ENCODE measurements at places on chromosomes 6 and 20.

DNA sequence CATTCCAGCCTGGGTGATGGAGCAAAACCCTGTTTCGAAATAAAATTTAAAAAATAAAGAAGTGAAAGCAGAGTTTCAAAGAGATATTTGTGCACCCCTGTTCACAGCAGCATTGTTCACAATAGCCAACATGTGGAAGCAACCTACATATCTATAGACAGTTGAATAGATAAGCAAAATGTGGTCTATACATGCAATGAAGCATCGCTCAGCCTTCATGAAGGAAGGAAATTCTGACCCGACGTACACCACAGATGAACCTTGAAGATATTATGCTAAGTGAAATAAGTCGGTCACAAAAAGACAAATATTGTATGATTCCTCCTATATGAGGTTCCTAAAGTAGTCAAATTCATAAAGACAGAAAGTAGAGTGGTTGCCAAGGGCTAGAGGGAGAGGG is 6.5 kb upstream of the NCOA6 start:
- DNase-seq: no peak

- no peak for DNase-seq
Observed at GRCh38 chr20:46088409-46089166, 1.2 kb downstream of the NCOA5 start.

- DNase-seq: no peak
Observed at GRCh38 chr6:99189823-99190721, 159.4 kb downstream of the FAXC start.

GRCh38 chr6:150622941-150623874 is 23.5 kb downstream of the PLEKHG1 start:
- DNase-seq: no peak

- no peak for DNase-seq
Observed at GRCh38 chr6:14804001-14804784, 441.7 kb upstream of the JARID2 start.

DNA sequence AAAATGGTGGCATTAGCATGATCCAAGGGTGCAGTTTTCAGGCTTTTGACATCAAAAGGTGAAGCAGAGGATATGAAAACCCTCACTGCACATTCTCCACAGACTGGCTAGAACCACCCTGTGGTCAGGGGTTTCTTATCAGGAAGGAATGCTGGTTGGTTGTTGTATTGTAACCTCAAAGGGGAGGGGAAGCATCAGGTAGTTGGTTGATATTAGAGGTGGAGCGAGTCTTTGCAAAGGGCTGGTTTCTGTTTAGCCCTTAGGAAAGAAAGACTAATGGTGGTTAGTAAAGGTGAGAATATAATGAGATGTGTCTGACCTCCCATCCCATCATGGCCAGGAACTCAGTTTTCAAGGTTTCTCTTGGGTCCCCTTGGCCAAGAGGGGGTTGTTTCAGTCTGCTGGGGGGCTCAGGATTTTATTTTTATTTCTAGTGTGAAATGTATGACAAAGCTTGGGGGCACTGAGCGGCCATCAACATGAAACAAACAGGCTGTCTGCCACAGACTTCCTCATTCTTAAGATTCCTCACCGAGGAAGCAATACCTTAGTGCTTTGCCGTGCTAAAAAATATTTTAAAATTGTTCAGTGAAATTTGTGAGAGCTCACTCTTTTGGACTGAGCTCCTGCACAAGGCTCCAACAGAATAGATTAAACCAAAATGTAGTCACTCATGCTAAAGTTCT is 47.5 kb upstream of the PROKR2 start:
- DNase-seq: peak; percentile 26

DNA sequence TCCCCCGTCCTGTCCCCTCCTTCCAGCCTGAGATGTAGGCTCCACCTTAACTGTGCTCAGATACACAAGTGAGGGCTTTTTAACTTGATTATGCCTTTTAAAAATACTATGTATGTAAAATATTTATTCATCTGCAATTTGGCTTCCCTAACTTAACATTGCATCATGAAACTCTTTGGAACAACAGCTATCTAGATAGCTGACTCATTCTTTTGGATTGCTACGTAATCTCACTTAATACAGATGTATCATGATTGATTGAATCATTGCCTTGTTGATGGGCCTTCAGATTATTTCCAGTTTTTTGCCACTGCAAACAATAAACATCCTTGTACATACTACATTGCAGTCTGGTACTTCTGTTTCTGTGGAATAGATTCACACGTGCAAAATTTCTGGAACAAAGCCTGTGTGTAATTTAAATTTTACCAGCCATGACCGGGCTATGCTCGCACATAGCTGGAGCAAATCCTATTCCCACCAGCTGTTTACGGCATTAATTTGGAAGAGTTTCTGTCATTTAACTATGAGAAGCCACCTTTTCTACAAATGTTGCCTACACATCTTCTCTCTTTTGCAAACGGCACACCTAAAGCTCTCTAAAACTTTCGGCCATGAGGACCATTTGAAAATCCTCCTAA is 6.5 kb downstream of the PRND start:
- peak; percentile 13 for DNase-seq

- DNase-seq: no peak
Observed at GRCh38 chr20:51315390-51315789, 227.1 kb downstream of the NFATC2 start.

- DNase-seq: no peak
Observed at GRCh38 chr6:13268913-13269518, 59.3 kb downstream of the TBC1D7 start.

GRCh38 chr20:49345524-49345923 is 67.7 kb upstream of the ZNFX1 start:
- DNase-seq: peak; percentile 66
